ENCODE measurements at places on chromosomes 12 and 14.

DNA sequence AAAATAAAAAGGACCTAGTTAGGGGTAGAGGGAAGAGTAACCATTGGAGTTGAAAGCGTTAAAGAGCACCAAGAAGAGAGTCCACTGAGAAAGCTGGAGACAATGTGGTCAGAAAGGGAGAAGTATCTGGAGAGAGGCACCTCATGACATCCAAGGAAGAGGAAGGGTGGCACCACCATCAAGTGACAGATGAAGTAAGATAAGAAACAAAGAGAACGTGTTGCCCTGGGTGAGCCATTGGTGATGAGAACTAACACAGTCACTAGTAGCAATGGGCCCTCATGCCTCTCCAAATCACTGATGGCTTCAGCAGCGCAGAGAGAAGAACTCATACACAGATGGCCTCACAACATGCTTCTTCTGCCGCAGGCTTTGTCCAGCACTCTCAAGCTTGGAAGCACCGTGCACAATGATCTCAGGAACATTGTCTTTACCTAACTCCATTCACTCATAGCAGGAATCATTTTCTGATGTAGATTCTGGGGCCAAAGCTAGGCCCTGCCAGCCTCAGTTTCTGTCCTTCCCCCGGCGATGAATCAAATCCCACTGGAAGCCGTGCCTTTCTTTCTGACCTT lies 252.9 kb downstream of the DPF3 start:
- DNase-seq, result no peak

GRCh38 chr12:54266852-54267251 lies 13.1 kb downstream of the CBX5 start:
- no peak for DNase-seq

DNA sequence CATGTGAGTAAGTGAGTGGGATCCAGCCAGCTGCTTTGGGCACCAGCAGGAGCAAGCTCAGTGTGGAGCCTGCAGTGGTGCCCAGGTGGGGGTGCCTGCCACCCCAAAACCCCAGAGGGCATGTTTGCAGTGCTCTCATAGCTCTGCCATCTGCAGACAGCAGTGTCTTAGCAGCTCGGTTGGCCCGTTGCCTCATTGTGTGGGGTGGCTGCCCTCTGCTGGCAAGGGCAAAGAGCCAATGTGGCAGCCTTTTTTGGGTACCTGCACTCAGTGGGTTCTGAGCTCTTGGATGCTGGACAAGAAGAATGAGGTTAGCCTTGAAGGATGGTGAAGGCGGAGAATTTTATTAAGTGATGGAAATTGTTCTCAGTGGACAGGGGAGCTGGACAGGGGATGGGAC lies 52.3 kb downstream of the NEUROD4 start:
- DNase-seq, result no peak

DNA sequence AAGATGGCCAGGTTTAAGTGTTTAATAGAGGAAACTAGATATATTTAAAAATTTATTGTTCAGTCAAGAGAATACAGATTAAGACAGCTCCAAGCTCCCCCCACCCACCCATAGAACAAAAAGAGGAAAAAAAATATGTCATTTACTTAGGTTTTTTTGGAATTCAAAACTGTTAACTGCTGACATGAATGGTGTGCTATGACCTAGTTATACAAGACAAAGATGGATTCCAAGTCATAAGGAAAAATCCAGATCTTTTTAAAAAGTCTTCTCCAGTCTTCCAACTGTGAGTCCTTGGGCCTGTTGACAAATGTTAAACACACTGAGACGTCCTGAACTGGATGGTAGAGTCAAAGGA lies 1.3 kb upstream of the SETD1B start:
- DNase-seq, result no peak

GRCh38 chr12:68958322-68958721 lies 25.4 kb upstream of the CPM start:
- no peak for DNase-seq

DNA sequence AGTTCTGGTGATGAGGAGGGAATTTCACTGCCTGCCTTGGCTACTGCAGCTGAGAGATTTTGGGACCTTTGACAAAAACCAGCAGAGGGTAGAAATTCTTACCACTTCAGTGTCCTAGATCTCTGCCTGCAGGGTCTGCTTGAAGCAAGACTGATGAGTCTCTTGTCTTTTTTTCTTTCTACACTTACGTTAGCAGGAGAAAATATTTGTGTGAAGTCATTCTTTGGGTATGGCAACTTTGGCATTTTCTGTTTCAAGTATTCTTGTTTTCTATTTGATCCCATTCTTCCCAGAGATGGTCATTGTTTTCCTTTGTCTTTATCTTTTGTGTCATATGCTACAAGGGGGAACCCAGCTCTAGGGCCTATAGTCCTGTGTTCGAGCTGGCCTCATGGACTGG lies 65.6 kb upstream of the FERMT2 start:
- no peak for DNase-seq

DNA sequence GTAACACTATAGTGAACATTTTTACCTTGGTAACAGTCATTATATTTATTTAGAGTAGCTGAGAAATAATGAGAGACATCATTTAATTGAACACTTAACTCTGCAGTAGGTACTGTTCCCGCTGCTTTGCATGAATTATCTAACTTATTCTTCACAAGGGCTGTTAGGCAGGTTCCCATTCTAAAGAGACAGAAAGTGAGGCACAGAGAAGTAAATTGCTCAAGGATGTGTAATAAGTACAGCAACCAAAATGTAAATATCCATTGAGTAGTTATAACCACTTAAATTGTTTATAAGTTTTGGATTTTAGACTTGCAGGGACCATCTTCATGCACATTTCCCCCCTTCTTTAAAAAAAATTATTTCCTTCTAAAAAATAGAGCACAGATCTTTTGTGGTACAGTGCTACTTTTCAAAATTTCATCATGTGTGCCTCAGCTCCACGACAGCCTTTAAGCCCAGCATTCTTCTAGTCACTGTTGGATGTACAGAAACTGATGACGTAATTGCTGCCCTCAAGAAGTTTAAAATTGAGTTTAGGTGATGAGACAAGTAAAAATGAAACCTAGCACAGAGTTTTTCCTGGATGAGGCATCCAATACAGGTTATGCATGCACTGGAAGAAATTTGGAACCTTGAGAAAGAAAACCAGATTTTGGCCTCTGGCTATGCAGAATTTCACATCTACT lies 6.0 kb upstream of the MANSC4 start:
- no peak for DNase-seq

DNA sequence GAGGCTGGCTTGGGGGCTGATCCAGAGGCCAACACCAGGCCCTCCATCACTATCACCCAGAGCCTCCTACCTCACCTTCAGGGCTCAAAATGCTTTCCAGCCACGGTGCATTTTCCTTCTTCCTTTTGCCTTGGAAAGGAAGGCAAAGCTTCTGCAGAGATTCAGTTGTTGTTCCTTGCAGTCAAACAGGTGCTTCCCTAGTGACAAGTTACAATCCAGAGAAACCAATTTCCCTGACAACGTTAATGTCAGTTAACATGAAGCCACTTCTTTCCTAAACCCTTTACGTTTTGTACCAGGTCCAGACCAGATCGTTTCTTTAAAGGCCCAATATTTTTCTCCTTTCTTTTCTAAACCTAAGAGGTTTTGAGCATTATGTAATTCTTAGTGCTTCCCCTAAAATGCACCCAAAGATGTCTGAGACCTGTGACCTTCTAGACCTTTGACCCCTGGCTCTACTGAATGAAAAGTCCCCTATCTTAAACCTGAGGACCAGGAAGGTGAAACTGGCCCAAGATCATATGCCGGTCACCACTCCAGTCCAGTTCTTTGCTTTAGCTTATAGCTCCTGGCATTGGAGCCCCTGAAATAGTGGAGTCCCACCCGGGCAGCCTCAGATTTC lies 211.5 kb downstream of the SLC41A2 start:
- DNase-seq, result no peak

- no peak for DNase-seq
Observed at GRCh38 chr14:68473794-68474193, 319.1 kb downstream of the ZFP36L1 start.

DNA sequence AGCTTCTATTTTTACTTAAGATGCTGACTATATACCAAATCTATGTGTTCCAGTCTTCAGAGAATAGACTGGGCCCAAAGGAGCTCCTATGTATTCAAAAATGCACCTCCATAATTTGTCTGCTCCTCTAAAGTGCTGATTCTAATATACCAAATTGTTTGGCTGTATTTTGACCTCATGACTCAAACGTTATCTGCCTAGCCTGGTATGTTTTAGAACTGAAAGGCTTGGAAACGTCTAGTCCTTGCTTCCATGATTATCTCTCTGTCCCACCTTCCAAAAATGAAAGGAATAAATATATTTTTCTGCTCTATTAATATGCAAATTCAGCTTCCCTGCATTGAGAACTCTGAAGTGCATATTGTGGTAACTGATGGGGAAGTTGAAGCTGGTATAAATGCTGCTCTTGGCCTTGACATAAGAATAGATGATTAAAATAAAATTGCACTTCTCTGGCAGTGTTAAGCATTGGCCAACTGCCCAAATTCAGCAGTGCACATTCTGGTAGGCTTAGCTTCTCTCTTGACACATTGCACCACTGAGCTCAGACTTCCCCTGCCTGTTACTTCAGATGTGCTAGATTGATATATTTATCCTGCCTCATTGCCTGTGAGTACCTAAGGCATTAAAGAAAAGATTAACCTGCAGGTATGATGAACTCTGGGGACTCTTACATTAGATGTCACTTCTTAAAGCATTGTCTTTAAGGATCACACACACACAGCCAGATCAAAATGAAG lies 882.3 kb downstream of the RPS29 start:
- DNase-seq, result no peak

- no peak for DNase-seq
Observed at GRCh38 chr14:76699939-76700590, 61.2 kb upstream of the VASH1 start.
